ENCODE measurements at places on chromosomes 11 and 22.

GRCh38 chr11:35335226-35335625, 84.1 kb downstream of the SLC1A2 start:
- no peak for DNase-seq

DNA sequence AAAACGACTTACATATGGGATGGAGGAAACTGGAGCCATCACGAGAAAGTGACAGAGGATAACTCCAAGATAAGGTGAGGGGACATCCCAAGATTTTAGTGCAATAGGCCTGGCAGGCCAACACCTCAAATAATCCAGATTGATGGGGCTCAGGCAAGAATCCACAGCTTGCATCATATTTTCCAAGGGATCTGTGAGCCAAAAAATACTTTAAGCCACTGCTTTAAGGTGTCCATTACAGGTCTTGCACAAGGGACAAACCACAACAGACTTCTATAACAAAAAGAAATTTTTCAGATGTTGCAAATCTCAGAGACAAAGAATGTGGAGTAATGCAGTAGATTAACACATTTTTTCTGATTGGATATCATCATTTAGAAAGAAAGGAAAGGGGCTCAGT, 45.6 kb downstream of the DENND5A start:
- DNase-seq = no peak

DNA sequence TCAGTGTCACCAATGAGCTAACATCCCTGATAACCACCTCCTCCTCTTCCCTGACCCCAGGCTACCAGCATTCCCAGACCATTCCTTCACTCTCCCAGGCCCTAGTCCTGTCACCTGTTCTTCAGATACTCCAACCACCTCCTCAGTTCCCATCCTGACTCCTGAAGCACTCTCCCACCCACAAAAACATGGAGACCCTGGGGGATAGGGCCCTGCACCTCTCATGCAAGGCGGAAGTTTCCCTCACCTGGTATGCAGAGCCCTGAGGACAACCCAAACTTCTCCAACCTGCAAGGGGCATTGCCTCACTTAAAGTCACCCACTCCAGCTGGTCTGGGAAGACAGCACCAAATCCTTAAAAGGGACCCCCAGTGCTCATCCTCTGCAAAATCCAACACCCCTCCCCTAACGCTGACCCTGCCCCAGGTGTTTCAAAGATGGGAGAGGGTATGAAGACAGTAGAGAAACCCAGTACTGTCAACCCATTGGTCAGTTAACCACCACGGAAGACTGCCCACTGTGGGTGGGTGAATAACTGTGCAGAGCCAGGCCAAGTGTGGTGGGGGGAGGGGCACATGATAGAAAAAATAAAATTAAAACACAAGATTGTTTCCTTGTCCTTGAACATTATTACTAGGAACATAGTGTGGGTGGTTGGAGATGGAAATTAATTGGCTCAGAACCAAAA, 1.4 kb downstream of the TNKS1BP1 start:
- DNase-seq = no peak

- DNase-seq = no peak
Observed at GRCh38 chr11:119371067-119371601, 10.4 kb downstream of the USP2 start.

DNA sequence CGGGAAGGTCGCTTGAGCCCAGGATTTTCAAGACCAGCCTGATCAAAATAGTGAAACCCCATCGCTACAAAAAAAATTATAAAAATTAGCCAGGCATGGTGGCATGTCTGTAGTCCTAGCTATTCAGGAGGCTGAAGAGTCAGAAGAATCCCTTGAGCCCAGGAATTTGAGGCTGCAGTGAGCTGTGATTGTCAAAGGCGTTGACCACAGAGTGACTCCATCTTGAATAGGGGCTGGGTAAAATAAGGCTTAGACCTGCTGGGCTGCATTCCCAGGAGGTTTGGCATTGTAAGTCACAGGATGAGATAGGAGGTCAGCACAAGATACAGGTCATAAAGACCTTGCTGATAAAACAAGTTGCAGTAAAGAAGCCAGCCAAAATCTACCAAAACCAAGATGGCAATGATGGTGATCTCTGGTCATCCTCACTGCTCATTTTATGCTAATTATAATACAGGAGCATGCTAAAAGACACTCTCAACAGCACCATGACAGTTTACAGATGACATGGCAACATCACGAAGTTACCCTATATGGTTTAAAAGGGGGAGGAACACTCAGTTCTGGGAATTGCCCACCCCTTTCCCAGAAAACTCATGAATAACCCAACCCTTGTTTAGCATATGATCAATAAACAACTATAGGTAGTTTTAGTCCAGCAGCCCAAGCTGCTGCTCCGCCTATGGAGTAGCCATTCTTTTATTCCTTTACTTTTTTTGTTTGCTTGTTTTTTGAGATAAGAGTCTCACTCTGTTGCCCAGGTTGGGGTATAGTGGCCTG, 2.8 kb upstream of the RDX start:
- no peak for DNase-seq
